ENCODE measurements at places on chromosomes 1 and 21.

- DNase-seq: no peak
Measured at GRCh38 chr1:20678599-20678998, 17.4 kb upstream of the DDOST start.

DNA sequence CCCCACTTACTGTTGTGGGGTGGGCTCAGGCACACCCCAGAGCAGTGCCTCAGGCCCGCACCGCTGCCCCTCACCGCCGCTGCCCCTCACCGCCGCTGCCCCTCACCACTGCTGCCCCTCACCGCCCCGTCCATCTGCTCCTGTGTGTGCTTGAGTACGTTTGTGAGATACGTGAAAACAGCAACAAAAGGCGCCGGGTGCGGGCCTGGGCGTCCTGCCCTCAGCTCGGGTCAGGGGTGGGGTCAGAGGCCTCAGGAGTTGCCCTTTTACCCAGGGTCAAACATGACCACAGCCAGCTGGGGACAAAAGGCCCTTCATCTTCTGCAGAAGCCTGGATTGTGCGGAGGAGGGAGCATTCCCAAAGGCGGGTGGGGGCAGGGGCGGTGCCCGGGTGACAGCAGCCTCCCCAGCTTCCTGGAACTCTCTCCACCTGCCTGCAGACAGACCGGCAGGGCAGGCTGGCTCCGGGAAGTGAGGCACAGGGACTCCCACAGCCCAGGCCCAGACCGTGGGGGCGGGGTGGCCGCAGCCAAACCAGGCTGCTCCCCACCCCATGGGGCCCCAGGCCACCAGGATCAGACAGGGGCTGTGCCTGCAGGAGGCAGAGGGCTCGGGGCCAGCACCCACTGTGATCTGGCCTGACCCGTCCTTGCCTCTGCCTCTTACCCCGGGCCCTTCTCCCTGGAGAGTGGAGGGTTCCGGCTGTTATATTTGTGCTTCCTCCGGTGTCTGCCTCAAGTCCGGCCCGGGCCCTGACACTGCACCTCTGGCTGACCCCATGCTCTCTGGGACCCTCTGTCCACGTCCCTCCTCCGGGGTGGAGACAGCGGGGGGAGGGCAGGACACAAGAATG lies 2.3 kb upstream of the VWA1 start:
- DNase-seq: no peak

DNA sequence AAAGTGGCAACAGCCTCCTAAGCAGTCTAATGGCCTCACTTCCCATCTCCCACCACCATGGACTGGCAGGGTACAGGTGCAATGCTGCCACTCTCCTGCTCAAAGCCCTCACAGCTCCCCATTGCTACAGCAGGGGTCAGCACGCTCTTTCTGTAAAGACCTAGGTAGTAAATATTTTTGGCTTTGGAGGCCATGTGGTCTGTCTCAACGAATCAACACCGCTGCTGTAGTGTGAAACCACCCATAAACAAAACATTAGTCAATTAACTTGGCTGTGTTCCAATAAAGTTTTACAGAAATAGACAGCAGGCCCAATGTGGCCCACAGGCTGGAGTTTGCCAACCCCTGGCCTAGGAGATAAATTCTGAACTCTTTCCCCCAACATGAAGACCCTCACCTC lies 44.6 kb upstream of the TMEM125 start:
- DNase-seq: no peak

DNA sequence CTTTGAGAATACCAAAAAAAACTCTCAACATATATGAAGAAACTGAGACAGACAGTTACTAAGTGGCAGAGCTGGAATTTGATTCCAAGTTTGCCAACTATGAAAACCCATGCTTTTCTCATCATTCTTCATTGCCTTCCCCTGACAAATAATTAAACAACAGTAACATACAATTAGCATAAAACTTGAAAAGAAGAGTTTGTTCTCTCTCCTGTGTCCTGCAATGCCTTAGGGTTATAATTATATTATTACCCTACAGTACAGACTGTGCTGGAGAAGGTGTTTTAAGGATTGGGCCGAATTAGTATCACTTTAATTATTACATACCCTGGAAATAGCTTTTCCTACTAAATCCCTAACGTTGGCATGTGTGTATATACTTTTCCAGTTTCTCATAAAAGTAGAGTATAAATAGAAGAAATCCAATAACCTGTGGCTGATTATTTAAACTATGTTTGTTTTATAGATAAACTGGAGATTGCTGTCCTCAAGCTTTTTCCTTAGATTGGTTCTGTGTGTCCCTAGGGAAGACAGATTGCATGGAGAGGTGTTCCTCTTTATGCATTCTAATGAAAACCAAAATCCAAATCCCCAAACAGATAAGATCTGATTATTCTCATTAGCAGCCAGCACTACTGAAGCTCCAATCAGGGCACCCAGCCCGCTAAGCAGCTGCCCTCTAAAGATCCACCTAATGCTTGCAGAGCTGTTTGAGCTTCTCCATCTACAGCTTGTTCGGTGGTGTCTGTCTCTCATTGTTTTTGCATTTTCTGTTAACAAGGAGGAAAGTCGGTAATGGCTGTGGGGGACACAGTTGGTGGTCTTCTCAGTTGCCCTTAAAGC lies 156.3 kb downstream of the TM2D1 start:
- no peak for DNase-seq

DNA sequence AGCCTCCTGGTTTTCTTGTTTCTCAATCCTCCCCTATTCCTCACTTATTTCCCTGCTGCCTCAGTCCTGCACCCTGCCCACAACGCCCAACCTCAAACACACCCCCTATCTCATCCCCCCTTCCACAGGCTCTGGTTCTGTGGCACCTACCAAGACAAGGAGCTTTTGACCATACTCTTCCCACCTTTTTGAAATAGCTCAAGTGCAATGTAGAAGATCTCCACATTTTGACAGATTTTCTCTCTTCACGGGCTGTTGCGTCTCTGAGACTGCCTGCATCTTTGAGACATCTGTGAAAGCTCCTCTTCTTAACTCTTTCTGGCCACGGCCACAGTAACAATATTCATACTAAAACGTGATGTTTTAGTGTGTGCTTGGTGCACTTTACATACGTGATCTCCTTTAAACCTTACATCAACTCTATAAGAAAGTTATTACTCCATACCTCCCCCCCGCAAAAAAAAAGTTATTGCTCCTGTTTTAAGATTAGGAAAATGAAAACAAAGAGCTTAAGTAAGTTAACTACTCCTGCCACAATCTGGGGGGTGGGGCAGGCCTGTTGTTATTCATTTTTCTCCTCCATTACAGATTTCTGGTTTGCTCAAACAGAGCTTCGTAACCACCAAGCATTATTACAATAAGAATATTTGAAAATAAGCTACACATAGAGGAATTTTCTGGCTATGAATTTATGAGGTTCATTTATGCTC lies 1.8 kb upstream of the SERBP1 start:
- DNase-seq: no peak

GRCh38 chr1:169595764-169596711 lies 9.8 kb upstream of the F5 start:
- no peak for DNase-seq

- DNase-seq: no peak
Measured at GRCh38 chr1:229058729-229059128, 212.2 kb upstream of the RAB4A start.

DNA sequence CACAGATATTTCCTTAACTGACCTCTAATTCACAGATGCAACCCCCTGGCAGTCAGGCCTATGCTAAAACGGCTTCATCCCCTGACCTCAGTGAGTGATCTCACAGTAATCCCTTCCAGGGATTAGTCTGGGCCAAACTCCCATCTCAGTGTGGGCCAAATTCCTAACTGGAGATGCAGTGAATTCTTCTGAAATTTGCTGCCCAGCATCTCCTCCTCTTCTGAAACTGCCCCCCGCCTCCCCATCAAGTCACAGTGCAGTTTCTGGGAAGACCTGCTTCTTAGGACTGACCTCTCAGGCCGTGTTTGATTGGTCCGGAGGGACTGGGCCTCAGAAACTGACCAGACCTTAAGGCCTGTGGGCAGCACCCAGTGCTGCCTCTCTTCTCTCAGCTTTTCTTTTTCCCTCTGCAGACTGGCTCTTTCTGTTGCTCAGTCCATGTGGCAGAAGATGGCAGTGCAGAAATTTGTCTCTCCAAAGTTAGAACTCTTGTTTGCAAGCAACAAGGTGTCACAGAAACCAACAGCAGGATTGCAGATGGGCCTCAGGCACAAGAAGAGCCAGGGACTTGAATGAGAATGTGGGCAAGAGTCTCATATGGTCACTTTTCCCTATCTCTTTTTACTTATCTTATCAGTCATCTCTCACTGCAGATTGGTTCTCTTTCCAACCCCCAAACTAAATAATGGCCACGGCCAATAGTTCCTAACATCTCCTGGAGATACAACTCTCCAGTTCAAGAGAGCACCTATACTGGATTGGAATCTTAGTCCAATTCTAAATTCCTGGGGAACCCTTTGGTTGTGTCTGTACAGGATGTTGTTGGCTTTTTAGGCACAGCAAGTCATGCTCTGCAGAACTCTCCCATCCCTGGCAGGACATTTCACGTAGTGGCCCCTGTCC lies 95.5 kb upstream of the RALGPS2 start:
- DNase-seq: no peak

DNA sequence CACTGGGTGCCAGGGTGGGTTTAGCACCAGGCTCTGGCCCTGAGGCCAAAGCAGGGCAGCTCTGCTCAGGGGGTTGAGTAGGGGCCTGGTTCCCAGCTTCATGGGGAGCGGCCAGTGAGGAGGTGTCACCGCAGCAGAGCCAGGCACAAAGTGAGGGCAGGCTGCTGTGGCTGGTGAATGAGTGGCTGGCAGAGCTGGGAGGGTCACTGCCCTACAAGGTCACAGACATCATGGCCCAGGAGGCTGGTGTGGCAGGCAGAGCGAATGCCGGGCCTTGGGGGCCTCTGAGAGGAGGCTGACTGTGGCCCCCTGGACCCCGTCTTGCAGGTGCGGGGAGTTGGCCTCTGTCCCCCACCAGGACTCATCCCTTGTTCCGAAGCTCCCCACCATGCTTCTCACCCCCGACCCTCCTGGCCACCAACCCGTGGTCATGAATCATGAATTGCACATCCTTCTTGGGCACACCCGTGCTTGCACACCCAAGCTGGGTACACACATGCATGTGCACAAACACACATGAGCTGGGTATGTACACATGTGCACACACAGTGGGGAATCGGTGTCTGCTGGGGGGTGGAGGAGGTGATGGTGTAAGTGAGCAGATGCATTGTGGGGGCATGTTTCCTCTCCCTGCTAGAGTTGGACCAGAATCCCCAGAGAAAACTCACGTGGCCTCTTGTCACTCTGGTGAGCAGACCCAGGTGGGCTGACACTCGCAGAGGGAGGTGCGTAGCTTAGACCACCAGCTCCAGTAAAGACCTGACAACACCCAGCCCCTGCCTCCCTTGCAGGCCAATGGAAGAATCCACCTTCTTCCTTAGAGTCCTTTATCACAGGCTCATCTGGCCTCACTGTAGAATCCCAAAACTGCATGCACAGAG lies 4.8 kb upstream of the GNB1 start:
- no peak for DNase-seq

DNA sequence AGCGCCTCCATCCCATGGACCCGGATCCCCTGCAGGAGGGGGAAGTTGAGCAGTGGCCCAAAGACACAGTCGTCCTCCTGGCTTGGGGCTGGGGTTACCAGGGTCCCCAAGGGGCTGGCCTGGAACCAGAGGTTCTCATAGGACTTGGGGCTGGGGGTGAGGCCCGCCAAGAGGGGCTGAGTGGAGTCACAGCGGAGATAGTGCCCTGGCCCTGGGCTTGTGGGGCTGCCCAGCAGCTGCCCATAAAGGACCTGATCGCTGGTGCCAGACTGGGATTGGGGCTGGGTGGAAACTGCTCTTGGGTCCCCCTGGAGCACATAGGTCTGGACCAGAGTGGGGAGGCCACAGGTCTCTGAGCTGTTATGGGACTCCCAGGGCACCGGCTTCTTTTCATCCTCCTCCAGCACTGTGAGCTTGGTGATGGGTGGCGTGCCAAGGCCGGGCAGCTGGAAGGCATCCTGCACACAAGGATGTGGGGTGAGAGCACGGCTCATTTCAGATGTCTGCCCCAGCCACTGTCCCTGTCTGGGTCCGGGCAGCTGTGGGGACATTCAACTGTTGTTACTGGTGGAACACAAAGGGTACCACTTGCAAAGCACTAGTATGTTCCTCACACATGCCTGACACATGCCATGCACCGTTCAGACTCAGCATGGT lies 2.3 kb upstream of the MRPS15 start:
- no peak for DNase-seq

DNA sequence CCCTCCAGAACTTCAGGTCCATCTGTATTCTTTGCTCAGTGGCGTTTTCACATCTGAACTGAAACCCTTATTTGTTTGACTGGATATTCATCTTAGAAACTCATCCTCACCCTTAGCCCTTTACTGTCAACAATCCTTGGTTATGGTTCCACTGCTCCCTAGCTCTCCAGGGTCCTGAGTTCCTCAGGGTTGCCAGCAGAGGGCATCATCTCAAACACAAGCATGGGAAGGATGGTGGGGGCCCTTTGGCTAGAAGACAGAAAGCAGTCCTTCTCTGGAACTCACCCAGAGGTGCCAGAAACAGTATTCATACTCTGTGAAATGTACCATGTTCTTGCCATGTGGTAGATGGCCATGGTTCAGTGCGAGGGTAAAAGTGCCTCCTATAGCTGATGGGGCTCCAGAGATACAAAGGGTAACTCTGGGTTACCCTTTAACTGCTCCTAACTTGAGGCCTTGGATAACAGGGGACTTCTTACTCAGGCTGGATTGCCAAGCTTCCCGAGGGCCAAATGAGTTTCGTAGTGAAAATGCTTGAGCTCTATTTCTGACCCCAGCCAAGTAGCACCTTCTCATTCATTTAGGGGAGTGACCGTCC lies 11.3 kb downstream of the NCSTN start:
- DNase-seq: no peak

- DNase-seq: no peak
Measured at GRCh38 chr1:111449703-111450017, 396 bp downstream of the ATP5PB start.

GRCh38 chr1:246860401-246860800 lies 71.3 kb downstream of the AHCTF1 start:
- DNase-seq: no peak

GRCh38 chr1:2257245-2257627 lies 29.1 kb downstream of the SKI start:
- DNase-seq: no peak

GRCh38 chr1:245871915-245872314 lies 635.2 kb downstream of the SMYD3 start:
- DNase-seq: no peak

- no peak for DNase-seq
Measured at GRCh38 chr1:3692598-3692997, 40.3 kb downstream of the TP73 start.

All from SK-N-MC (cell line).